ENCODE measurements at places on chromosomes 6 and 20.

GRCh38 chr6:133286765-133287164 lies 45.6 kb downstream of the EYA4 start:
- no peak for DNase-seq

- DNase-seq: no peak
Measured at GRCh38 chr20:38231531-38232121, 28.9 kb downstream of the KIAA1755 start.

DNA sequence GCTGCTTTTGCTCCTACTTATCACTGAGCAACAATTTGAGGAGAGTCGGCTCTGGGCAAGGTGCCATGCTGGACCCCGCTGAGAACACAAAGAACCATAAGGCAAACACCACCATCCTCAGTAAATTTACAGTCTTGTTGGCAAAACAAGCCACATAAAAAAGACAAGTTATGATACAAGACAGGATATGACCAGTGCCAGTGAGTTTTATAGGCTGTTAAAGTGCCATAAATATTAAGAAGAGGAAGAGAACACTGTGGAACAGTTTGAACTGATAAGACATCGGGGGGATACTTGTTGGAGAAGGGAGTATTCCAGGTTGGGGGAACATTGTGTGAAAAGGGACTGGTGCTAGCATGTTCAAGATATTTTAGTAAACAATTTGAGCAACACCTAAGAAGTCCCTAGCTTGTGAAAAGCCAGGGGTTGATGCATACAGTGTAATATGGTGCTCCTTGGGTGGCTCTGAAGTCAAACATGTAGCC lies 25.3 kb upstream of the RIPOR2 start:
- no peak for DNase-seq

DNA sequence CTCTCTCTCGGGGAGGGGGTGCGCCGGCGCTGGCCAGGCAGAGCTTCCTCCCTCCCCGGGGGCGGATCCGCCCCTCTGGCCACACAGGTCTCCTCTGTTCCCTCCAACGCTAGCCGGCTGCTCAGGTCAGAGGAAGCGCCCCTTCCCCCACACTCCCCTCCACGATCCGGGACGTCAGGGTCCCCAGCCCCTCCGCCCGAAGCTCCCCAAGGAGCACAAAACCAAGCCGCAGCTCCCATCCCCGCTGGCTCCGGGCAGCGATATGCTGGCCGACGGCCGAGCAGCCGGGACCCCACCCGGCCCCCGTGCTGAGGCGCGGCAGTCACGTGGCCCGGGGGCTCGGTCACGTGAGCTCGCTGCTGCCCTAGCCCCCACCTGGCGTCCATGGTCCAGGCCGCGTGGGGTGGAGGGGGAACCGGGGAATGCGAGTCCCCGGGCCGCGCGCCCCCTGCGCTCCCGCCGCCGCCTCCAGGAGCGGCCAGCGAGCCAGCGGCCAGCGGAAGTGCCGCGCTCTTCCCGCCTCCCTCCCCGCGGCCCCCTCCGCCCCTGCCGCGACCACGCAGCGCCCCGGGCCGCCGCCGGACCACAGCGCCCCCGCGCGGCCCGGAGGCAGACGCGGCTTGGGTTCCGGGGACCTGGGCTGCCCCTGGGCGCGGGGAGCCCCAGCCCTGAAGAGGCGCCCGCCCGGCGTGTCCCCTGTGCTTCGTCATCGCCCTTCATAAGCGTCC lies at the start of gene SLC35B2:
TSS of gene SLC35B2 (minus strand) at position 504 of the 728 bp plus-strand sequence. CDS start at position 386, 118 bp downstream.
- DNase-seq: peak; percentile 49

GRCh38 chr6:43448916-43449315 lies 6.4 kb downstream of the DLK2 start:
- no peak for DNase-seq

GRCh38 chr6:99422912-99423311 lies 2.2 kb downstream of the PNISR start:
- DNase-seq: no peak

- no peak for DNase-seq
Measured at GRCh38 chr6:74735304-74735703, 470.5 kb downstream of the COL12A1 start.

DNA sequence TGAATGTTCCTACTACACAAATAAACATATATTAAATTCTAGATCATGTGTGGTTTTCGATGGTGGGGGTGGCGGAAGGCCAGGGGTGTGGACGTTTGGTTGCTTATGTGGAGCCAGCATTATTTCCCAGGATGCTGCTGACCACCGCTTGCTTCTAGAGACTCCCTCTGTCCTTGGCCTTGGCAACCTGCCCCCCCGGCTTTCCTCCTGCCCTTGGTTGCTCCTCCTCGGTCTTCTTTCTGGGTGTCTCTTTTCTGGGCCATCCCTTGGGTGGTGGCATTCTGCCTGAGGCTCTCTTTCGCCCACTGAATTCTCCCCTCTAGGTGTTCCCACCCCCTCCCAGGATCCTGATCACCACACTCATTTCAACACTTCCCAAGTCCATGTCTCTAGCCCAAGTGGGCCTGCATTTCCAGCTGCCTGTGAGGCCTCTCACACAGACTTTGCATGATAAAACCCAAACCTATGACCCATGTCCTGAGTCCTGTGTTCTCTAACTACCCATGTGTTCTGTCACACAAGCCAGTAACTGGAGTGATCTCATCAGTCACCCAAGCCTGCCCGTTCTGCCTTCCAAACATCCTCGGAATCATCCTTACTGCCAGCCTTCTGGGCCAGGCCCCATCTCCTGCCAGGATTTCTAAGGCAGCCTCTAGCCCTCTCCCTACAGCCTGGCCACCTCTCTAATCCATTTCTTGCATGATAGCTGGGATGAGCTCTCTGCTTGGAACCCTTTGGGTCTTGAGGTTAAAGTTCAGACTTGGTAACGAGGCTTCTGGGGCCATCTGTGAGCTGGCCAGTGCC lies 71.2 kb downstream of the CDS2 start:
- no peak for DNase-seq

DNA sequence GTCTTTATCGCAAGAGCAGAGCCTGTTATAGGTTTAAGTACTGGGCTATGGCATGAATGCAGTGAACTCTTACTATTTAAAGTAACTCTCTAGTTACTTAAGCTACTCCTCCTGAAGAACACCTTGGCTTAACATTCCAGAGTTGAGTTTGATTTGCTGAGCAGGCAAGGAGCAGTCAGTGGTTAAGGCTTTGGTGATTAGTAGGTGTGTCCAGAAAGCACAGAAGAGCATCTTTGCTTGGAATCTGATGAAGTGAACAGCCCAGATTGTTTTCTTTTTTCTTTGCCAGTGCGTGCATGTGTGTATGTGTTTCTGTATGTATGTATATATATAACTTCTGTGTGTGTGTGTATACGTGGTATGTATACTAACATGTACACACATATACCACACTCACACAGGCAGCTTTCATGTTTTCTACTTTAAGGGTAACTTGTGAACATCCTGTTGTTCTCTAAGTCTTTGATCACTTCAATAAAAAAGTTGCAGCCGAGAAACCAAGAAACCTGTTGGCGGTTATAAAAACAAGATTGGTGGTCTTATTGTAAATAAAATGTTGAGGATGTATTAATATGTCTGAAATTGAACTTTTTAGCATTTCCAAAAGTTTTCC lies 56.2 kb upstream of the TULP4 start:
- no peak for DNase-seq

DNA sequence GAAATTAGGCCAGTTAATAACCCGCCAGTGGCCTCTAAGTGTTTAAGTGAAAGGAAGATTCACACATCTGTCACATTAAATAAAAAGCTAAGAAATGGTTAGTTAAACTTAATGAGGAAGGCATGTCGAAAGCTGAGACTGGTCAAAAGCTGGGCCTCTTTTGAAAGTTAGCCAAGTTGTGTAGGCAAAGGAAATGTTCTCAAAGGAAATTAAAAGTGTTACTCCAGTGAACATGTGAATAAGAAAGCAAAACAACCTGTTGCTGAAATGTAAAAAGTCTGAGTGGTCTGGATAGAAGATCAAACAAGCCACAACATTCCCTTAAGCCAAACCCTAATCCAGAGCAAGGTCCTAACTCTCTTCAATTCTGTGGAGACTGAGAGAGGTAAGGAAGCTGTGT lies 10.9 kb upstream of the MTRF1L start:
- DNase-seq: no peak

- DNase-seq: no peak
Measured at GRCh38 chr20:34420146-34420545, 57.1 kb downstream of the ITCH start.

DNA sequence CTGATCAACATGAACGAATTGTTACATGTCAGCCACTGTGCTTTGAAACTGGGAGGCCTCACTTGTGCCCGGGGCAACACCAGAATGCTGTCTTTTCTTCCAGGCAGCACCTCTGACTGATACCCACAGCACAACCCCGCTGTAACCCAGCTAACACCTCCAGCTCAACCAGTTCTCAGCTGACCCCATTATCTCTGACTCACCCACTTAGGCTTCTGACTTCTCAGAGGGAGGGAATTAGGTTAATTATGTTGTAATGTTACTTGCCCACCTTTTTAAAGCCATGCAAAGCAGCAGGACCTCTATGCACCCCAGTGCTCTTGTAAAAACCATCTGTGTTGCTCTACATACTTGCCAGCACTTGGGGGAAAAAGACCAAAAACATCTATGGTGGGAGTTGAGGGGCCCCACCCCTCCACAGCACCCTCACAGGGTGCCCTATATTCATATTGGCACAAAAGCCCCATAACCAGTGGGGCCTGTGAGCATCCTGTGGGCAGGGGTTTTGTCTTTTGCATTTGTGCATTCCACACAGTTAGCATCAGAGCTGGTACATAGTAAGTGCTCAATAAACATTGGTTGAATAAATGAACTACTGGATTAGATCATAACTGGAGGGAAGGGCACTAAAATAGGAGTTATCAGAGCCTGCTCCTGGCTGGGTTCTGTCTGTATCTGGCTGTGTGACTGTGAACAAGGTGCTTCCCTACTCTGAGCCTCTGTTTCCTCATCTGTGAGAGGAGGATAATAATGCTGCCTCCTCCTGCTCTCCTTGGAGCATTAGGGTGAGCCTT lies 22.3 kb downstream of the BNIP5 start:
- no peak for DNase-seq

- no peak for DNase-seq
Measured at GRCh38 chr6:127328043-127328609, 15.3 kb downstream of the ECHDC1 start.

DNA sequence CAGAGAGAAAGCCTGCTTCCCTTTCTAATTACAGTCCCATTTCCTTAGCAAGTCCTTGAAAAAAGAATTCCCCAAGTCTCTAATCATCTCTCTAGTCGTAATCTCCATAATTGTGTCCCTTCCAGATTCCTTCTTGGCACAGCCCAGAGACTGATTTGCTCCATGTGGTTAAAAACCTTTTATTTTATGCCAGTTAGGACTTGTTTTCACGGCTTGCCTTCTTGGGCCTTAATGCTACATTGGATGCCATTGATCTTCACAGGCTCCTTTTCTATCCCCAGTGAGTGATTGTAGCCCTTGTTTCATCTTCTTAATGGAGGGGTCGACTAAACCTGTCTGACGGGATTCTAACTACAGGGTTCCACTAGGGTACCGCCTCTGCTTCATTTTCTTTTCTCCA lies 650.6 kb upstream of the ARID1B start:
- no peak for DNase-seq

DNA sequence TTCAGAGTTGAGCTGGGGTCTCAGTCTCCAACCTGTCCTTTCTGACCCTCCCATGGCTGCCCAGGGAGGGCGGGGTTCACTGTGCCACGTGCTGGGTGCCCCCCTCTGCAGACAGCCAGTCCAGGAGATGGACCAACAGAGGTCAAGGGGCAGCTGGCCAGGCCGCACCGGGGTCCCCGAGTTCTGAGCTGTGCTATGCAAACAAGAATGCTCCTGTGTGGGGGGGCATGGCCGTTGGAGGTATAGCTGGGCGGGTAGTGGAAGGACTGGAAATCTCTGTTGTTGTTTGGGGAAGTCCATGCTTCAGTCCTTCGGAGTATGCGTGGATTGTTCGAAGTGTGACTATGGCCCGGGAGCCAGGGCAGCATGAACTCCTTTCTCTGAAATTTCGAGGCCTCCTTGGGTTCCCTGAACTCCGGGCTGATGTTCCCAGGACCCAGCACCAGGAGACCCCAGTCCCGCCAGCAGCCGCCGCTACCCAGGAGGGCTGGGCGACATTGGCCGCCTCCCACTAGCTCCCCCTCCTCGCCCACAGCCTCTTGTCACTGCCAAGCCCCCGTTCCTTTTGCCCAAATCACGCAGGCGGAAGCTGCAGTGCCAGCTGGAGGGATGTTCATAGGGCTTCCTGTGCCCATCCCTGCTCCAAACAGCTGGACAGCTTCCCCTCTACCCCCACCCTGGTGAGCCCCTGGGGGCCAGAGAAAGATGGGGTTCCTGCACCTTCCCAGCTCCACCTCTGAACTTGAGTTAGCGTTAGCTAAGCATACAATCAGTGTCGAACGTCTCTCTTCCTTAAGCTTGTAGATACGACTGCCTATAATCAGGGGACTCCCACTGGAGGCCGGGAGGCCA lies 126.6 kb downstream of the TAF4 start:
- DNase-seq: no peak

GRCh38 chr6:127606131-127606562 lies 29.2 kb downstream of the C6orf58 start:
- DNase-seq: no peak

DNA sequence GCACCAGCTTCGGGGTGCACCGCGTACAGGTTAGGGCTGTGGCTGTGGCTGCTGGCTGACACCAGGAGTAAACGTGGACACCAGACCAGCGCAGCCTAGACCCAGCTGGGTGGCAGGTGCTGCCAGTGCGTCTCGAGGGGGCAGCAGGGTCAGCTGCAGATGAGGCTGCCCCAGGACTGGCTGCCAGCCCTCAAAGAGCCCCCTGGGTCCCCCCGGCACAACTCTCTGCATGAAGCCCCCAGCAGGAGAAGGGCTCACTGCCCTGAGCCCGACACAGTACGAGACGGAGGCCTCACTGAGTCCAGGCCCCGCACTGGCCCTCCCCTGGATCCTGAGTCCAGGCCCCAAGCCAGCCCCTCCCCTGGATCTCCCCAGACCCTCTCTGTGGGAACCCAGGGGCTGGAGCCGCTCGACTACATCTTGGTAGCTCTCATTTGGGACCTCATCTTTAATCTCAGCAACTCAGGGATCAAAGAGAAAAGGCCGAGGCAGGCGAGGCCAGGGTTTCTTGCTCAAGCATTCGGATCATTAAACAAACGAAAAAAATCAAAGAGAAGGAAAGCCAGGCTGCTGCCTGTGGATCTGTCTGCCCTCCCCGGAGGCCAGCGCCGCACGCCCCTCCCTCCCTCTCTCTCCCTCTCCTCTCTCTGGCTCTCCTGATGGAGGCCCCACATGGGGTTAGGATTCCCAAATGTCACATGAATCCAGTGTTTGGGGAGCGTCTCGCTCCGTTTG lies 7.0 kb upstream of the NKAIN4 start:
- no peak for DNase-seq

- DNase-seq: no peak
Measured at GRCh38 chr6:146305092-146305491, 238.5 kb upstream of the RAB32 start.

GRCh38 chr20:53813636-53814035 lies 220.0 kb upstream of the ZNF217 start:
- no peak for DNase-seq

GRCh38 chr6:33904050-33904746 lies 100.4 kb upstream of the MLN start:
- peak; percentile 45 for DNase-seq

- DNase-seq: no peak
Measured at GRCh38 chr6:6546318-6547109, 42.0 kb upstream of the LY86 start.
